ENCODE measurements at places on chromosomes 16 and 17. TPM values are rescaled to one million over a fixed set of nuclear protein-coding genes. Genes with fewer than 3 reads are reported as not detected.

Gene HSD17B1
- total RNA-seq = 0.73 TPM

Gene HS3ST3B1
- total RNA-seq = 20.0 TPM

Gene OTOP2
- not detected for total RNA-seq

Gene TAT
- total RNA-seq = not detected

Gene CRYBA1
- total RNA-seq = not detected

Gene SLC2A4
- not detected for total RNA-seq

Gene SOCS1
- 170 TPM for total RNA-seq
